NCI-H1930 (cell line): ENCODE measurements at places on chromosomes 16 and 17.

- no peak for DNase-seq
Measured at GRCh38 chr17:34140006-34140405, 115.1 kb upstream of the CCL2 start.

- DNase-seq = no peak
Measured at GRCh38 chr17:83080858-83081683, 1.7 kb downstream of the METRNL start.

DNA sequence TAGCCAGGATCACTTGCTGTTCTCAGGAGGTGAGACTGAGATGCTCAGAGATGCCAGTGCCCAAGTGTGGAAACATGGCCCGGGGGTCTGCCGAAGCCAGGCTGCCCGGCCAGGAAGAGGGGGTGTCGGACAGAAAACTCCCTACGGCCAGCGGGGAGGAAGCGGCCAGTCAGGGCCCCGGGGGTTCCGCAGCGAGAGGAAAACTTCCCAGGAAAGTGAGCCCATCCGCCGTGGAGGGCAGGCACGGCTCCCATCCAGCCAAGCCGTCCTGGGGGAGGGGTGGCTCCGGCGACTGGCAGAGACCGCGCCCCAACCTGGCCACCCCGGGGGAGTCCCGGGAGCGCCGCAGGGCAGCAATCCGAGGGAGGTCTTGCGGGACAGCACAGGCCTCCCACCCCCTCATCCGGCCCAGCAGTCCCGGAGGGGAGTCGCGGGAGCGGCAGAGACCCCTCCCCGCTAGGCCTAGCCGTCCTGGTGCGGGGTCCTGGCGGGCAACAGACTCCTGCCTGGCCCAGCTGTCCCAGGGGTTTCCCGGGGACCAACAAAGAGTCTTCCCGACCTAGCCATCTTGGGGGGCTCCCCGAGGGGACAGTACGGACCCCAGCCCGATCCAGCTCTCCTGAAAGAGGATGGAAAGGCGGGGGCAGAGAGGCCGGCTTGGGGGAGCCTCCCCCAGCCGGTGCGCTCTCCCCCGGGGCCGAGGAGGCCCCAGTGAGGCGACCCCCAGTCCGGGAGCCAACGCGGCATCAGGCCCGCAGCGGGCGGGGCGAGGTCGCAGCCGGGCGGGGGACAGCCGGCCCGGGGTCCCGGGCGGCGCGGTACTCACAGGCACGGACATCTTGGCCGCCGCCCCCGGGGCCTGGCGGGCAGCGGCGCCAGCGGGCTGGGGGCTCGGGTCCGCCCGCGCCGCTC, 13.8 kb upstream of the BCAR1 start:
- no peak for DNase-seq

- DNase-seq = no peak
Measured at GRCh38 chr17:45311401-45311759, 5.4 kb downstream of the MAP3K14 start.

DNA sequence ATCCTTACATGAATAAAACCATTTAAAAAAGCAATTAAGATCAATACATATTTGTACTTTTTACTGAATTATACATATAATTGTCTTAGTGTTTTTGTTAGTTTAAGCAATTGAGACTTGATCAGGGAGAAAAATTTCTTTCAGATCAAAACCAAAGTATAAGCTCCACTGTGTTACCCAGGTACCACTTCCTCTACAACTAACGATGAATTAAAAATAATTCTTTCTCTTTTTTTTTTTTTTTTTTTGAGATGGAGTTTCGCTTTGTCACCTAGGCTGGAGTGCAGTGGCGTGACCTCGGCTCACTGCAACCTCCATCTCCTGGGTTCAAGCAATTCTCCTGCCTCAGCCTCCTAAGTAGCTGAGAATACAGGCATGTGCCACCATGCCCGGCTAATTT, 6.8 kb downstream of the FBXO47 start:
- DNase-seq = no peak

DNA sequence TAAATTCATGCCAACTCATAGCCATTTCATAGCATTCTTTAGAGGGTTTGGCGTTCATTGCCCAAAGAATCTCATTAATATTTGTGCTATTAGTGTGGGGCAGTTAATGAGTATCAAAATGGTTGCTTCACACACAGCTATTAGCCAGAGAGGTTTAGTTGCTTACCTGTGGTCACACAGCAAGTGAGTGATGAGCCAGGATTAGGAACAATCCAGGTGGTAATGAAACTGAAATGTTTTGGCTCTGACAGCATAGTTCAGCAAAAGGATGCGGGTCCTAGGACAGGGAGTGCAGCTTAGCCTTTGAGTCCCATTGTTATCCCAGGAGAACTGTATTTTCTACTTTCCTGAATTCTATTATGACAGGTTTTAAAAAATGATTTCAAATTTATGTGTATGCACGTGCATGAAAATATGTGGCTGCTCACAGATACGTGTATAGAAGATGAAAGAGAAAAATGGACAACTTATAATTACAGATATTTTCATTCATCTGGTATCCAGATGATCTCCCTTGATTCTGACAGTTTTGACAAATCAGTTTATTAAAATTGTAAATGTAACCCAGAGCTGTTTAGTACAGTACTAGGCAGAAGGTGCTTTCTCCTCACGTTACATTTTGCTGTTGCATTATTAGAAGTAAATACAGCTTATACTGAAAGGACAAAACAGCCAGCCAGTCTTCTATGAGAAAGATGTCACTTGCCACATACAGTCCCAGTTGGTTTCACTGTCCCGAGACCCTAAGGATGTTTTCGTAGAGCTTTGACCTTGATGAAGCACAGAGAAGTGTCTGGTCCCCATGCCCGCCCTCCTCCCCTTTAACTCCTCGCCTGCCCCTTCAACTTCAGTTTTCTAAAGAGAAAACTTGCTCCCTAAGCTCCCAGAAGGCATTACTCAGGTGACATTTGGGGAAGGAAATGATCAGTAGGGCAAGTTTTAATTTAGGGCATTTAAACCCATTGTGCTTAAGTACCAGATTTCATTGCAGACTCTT, 99.8 kb upstream of the TBX2 start:
- no peak for DNase-seq

- DNase-seq = no peak
Measured at GRCh38 chr17:43669971-43670644, 8.4 kb upstream of the MEOX1 start.

DNA sequence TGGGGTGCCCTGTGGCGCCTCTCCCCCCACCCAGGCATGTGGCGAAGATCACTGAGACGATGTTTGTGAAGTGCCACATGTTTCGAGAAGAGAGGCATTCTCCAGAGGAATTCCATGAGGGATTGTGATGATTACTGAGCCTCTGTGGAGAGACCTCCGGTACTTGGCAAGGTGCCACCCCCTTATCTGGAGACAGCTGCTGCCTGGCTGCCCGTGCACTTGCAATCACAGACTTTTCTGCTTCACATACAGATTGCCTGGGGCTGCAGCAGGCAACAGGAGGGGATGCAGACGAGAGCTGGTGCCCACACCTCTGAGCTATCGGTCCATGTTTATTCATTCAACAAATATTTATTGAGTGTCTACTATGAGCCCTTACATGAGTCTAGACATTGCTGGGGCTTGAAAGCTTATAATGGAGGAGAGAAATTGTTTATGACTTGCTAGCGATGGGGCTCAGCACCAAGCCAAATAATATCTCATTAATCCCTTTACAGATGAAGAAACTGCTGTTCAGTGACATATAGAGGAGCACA, 317.2 kb upstream of the ZFHX3 start:
- DNase-seq = no peak

GRCh38 chr17:37737971-37738370, 6.9 kb downstream of the HNF1B start:
- no peak for DNase-seq

DNA sequence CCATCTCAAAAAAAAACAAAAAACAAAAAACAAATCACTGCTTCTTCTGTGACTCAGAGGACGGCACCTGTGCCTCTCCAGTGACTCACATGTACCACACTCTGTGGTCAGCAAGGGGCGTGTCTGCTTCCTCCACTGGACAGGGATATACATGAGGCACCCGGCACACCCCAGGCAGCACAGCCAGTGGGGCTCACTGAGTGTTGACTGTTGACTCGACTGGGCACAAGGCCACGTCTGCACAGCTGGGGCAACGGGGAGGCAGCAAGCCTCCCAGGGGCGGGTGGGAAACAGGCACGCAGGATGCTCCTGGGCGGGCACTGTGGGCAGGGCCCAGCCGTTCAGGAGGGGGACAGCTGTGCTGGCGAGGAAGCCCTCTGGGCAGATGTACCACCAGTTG, 64.1 kb downstream of the TIMM22 start:
- DNase-seq = no peak

GRCh38 chr16:638034-638543, 2.0 kb upstream of the METTL26 start:
- DNase-seq = no peak

DNA sequence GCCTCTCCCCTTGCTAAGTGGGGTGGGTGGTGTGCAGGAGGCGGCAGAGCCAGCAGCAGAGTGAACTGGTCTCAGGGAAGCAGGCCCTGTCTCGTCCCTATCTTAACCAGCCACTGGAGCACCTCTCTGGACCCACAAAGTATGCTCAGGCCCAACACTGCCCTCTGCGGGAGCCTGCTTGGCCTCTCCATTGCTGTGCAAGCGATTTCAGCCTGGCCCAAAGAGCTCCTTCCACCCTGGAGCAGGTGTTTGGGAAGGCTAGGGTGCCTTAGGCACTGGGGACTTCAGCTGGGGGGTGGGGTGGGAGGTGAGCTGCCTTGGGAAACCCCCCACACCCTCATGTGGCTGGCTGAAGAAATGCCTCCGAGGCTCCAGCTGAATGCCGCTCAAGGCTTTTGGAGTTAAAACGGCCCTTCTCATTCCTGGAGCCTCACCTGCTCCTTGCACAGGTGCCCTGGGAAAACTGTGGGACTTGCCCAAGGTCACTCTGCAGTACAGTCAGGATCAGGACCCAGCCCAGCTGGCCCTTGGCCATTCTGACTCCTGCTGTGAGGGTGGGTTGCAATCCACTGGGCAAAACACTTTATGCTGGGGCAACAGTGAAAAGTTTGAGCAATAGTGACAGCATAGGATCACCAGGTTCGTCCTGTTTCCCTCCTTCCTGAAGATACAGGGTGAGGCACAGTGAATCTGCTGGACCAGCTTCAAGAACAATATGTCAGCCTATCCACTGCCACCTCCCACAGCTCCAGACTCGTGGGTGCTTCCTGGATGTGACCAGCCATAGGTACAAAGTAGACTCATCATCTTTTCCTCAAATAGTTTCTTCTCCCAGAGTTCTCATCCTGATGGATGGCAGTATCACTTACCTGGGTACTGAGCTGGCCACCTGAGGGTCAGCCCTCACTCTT, 5.9 kb upstream of the UBE2O start:
- peak; percentile 10 for DNase-seq

- DNase-seq = peak; percentile 74
Measured at GRCh38 chr17:7838090-7839075, 4.4 kb downstream of the KDM6B start.

DNA sequence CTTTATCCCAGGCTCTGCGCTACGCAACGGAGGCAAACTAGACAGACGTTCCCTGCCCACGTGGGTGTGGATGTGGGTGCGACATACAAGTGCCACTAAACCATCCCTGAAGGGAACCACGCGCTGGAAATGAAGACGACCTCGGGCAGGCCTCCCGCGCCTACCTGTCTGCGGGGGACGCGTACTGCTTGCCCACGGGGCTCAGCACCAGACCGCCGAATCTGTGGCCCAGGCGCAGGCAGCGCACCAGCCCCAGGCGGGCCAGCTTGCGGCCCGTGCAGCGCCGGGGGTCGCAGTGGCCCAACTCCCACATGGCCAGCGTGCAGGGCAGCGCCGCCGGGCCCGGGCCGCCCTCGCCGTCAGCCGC, 480 bp downstream of the TSR3 start:
- DNase-seq = no peak

- no peak for DNase-seq
Measured at GRCh38 chr16:9054460-9054859, 37.0 kb upstream of the HAPSTR1 start.

DNA sequence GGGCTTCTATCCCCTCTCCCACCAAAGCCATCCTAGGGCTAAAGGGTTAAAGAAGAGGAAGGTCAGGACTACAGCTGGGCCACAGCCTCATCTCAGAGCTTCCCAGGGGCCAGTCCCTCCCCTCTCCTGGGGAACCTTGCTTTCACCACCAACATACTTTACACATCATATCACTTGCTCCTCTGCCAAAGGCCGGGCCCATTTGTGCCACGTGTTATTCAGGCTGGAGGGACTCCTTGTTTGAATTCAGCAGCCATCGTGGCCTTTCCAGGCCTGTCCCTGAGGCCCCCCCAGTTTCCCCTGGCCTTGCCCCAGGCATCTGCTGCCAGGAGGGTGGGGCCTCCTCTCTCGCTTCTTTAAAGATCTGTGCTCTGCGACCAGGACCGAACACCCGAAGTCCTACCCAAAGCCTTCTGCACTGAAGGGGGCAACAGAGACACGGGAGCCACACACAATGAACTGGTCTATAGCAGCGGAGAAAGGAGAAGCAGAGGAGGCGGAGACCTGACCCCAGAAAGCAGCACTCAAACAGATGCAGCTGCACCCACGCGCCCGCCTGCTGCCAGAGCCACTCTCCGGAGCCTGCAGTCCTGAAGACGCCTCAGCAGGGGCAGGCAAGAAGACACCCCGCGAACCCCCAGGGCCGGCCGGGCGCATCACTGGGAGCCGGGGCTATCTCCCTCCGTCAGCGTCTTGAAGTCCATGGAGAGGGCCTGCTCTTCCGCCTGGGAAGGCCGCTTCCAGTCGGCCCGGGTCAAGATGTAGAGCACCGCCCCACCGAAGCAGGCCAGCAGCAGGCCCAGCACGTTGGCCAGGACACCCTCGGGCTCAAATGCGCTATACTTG, 12.1 kb downstream of the CYB561 start:
- no peak for DNase-seq

- no peak for DNase-seq
Measured at GRCh38 chr17:63040816-63041215, 74.8 kb downstream of the TANC2 start.

DNA sequence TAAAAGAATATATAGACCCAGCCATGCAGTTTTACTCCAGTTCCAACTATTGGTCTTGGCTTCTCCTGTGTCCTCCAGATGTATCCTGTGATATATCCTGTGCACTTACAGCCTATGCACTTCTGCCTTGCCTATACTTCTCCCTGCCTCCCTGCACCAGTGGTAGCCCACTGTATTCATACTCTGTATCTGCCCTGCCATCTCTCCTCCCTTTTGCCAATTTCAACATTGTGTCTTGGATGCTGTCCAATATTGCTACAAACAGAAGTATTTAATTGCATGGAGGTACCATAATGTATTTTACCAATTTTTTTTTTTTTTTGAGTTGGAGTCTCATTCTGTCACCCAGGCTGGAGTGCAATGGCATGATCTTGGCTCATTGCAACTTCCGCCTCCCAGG, 242.7 kb downstream of the HAPSTR1 start:
- DNase-seq = no peak

DNA sequence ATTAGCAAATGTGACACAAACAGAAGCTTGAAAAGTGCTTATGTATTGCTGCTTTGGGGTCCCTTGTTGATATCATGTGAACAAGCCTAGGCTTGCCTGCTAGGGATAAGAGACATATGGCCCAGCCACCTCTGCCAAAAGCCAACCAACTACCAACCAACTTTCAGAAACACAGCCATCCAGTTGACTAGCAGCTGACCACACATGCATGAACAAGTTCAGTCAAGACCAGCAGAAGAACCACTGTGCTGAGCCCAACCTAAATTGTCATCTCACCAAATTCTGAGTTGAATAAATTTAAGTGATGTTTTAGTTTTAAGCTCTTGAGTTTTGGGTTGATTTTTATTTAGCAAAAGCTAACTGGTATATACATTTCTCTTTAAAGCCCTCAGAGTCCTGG, 3.5 kb downstream of the ERN2 start:
- DNase-seq = no peak
